ENCODE measurements at places on chromosomes 6 and 20.

DNA sequence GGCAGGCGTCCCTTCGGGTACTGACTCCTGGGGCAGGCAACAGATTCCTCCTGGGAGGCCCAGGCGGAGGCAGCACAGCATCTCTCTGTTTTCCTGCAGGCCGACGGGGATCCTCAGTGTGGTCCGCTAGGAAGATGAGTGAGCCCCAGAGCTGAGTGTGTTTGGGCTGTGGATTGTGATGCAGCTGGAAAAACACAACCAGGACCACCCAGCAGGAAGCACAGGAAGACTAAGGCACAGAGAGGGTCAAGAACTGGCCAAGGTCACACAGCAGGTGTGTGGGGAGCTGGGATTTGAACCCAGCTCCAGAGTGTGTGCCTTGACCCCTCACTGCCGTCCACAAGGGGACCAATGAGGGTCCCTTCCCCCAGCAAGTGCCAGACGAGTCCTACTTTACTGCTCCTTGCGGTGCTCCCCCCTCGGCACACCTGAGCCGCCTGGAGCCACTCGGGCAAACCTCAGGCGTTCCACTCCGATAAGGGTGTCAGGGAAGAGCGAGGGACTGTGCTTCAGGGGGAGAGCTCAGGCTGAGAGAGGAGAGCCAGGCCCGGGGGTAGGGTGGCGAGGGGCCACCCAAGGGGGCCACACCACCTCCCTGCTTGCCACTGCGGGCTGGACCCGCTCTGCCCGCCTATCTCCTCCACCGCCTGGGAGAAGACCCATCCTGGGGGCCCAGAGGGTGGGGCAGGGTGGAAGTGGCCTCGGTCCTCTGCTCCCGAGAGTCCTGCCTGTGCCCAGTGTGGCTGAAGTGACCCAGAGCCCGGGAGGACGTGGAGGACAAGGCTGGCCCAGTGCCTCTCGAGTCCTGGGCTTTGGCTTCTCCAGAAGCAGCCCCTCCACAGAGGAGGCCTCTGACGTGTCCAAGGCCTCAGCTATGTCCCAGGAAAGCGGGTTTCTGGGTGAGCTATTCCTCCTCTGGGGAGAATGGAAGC is 63.3 kb downstream of the YTHDF1 start:
- no peak for DNase-seq

- no peak for DNase-seq
Measured at GRCh38 chr6:139355172-139355571, 19.3 kb downstream of the CITED2 start.

GRCh38 chr6:97068211-97068610 is 143.7 kb downstream of the KLHL32 start:
- peak; percentile 28 for DNase-seq

GRCh38 chr6:111175109-111175508 is 87.8 kb downstream of the SLC16A10 start:
- DNase-seq: no peak

DNA sequence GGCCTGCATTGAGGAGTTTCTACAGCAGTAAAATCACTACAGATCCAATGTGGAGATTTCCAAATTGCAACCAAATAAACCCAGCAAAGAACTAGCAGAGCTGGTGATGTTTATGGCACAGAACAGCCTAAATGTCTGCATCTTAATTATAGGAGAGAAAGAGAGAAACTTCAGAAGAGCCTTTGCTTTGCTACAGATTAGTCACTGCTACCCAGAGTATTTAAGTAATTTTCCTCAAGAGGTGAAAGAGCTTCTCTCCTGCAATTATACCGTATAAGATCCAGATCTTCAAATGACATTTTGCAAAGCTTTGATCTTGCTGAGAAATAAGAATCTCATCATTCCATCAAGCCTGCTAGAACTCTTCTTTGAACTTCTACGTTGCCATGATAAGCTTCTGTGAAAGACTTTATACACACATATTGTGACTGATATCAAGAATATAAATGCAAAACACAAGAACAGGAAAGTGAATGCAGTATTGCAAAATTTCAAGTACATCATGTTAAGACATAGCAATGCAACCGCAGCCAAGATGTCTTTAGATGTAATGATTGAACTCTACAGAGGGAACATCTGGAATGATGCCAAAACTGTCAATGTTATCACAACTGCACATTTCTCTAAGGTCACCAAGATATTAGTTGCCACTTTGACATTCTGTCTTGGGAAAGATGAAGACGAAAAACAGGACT is 48.0 kb downstream of the MKKS start:
- DNase-seq: no peak

DNA sequence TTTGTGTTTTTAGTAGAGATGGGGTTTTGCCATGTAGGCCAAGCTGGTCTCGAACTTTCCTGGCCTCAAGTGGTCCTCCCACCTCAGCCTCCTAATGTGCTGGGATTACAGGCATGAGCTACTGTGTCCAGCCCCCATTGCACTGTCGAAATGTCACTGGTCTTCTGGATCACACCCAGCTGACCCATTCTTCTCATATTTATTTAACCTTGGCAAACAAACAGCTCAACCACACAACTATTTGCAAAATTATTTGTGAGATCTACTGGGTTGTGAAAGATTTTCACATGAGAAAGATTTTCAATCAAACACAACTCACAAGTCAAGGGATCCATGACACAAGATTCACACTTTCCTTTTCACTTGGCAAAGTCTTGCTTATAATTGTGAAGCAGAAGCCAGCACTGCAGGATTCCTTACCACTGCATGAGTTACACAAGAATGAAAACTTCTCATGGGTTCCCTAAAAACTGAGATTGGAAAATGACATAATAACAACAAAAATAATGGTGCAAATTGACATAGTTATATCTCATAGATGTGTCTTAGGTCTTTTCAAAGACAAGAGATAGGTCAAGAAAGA is 2.0 kb upstream of the CST9L start:
- no peak for DNase-seq

DNA sequence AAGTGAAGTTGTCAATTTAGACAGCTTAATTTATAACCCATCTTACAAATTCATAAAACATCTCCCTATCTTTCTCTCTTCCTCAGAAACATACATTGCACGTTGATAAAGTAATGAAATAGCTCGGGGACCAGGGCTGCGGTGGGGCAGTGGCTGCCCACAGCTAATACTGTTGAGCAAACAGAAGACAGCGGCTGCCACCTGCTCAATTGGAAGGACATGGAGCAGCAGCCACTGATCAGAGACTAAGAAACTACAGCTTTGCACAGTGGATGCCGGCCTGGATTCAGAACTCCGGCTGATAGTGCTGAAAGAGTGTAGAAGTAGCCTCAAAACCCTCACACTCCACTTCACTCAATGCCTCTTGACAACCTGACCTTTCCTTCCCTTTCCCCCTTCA is 157.9 kb upstream of the PDE10A start:
- DNase-seq: no peak

- no peak for DNase-seq
Measured at GRCh38 chr20:58407201-58407873, 18.3 kb downstream of the VAPB start.

GRCh38 chr6:33616913-33617312 is 4.2 kb upstream of the ITPR3 start:
- DNase-seq: no peak

DNA sequence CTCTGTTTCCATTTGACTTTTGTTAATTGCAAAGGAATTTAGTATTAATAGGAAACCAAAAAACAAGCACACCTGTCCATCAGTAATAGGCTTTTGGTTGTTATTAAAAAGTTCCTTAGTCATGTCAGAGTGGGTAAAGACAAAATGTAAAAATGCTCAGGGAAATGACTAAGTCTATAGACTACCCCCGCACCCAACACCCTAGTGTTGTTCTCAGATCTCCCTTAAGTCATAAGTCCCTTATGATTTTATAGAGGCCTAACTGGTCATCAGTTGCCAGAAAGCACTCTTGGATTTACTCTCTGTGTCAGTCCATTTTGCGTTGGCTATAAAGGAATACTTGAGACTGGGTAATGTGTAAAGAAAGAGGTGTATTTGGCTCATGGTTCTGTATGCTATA is 52.8 kb downstream of the MAP3K4 start:
- DNase-seq: no peak

DNA sequence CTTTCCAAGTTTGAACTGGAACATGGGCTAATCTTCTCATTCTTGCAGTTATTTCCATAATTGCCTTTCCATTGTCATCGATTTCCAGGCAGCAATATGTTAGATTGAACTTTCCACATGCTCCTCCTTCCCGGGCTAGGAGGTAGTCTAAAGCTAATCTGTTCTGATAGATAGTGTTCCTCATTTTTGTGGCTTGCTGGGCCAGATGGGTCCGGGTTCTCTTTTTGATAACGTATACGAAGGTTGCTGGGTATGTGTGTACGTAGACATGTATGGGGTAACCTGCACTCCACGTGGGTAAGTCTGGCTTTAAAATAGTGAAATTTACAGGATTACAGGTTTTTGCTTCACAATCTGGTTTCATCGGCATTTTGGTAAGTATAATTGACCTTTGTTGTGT is 14.0 kb upstream of the GMPR start:
- no peak for DNase-seq

GRCh38 chr6:24959319-24959718 is 23.6 kb upstream of the RIPOR2 start:
- no peak for DNase-seq

- no peak for DNase-seq
Measured at GRCh38 chr6:6766230-6766905, 177.8 kb downstream of the LY86 start.

GRCh38 chr20:54633374-54634355 is 158.3 kb downstream of the DOK5 start:
- DNase-seq: no peak

DNA sequence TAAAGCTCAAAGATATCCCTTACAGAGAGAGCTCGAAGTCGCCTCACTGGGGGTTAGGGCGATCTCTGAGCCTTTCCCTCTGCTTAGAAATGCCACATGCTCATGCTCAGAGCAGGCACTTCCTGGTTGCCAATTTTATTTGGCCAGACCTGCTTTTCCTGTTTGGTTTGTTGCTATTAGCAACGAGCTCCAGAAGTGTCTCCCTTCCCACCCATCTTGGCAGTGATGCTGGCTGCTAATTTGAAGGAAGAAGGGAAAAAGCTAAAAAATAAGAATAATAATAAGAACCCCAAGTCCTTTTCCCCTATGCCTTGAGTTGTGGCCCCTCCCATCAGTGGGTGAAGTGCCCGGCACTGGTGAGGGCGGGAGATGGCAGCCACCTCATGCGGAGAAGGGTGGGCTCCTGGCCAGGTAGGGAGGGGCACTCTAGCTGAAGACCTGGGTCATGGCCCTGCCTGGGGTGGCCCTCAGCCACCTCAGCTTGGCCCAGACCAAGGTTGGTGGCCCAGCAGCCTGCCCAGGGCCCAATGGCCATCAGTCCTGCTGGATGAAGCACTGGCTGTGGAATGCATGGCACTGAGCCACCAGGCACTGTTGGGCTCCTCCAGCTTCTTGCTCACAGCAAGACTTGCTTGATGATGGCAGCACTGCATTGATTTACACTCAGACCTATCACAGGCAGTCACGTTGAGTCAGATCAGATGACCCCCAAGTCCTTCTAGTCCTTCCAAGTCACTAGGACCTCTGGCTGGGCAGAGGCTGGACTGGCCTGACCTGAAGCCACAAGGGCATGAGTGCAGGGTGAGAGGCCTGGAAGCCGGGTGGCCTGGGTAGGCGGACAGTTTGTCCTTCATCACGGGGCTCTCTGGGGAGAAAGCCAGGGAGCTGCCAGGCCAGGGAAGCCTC is 79.0 kb downstream of the SYNJ2 start:
- DNase-seq: no peak

DNA sequence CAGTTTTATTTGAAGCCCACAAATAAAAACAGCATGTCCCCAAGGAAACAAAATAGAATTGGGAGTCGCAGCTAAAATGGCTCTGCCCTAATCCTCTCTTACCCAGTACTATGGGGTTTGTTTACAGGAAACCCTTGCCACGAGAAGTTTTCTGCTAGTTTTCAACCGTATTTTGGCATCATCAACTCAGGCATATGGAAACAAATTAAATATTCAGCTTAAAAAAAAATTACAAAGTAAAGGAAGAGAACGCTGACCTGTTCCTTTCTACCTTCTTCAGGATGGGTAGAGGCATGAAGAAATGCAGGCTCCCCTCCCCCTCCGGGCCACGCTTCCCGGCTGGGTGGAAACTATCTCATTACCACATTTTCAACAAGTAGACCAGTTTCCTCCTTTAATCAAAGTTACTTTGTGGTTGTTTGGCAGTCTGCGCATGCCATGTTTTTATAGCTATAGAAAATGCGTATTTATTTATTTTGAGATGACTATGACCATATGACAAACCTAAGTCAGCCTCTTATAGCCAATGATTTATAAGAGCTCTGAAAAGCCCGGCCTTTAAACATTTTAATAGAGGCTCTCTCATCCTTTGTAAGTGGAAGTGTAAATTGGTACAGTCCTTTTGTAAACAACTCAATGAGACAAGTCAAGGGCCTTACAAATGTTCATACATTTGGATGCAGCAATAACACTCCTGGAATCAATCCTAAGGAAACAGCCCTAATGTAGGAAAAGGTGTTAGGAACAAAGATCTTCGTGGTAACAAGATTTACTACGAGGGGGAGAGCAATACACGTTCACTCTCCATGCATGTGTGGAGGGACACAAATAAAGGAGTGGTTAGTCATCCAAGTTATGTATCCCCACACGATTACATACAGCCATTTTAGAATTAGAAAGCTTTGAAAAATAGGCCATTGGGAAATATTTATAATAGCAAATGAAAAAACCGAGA is 16.1 kb upstream of the ZNF217 start:
- DNase-seq: peak; percentile 81

GRCh38 chr6:151082079-151082478 is 157.7 kb upstream of the AKAP12 start:
- no peak for DNase-seq

DNA sequence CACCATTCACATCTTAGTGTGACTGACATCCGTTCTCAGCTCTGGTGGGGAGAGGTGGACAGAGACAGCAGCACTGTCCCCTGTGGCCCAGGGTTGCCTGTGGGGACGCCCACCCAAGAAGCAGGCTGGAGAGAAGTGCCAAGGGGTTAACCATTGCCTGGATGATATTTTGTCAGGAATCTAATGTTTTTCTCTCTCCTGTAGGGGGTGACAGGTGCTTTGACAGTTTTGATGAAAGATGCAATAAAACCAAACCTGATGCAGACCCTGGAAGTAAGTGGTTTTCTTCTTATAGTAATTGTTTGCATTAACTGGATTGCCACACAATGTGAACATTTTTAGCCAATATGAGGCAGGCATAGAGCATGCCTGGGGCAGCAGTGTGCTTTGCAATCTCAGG is 99.3 kb downstream of the MTHFD1L start:
- DNase-seq: no peak

DNA sequence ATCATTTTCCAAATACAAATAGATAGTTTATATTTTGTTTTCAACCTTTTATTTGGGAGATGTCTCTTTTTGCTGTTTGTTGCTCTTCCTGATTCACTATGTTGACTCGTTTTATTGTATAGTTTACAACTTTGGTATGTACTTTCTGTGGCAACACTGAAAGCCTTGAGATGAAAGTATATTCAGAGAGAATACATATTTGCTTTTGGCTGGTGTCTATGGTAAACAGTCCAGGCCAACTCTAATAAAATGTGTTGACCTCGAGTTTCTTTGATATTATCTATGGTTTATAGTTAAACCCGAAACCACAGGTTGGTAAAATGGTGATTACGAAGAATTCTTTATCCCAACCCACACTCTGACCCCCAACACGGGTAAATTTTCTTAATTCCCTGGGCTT is 919.6 kb upstream of the MAP3K7 start:
- DNase-seq: no peak

- no peak for DNase-seq
Measured at GRCh38 chr6:161647234-161647633, 373.4 kb upstream of the AGPAT4 start.
